A673 (cell line): ENCODE measurements at places on chromosomes 2 and 18. TPM values are rescaled to one million over a fixed set of nuclear protein-coding genes. Genes with fewer than 3 reads are reported as not detected.

The KCNG2 gene
- total RNA-seq = not detected in 2 replicates

The DNER gene
- total RNA-seq = 8.4 and 9.2 TPM in 2 replicates

The CPLX4 gene
- total RNA-seq = not detected in 2 replicates

The CD8B gene
- not detected in 2 replicates for total RNA-seq

The DNAH7 gene
- total RNA-seq = 0.95 and 1.9 TPM in 2 replicates

The ERFE gene
- 6.1 and 8.6 TPM in 2 replicates for total RNA-seq

The FNDC4 gene
- 1.3 and 3.1 TPM in 2 replicates for total RNA-seq

The SYT4 gene
- total RNA-seq = 2.3 TPM in 2 replicates

The TCF23 gene
- not detected in 2 replicates for total RNA-seq

The MYCN gene
- 2.8 and 3.4 TPM in 2 replicates for total RNA-seq

The CKAP2L gene
- total RNA-seq = 48.1 and 49.6 TPM in 2 replicates

The SLC16A14 gene
- 2.2 and 3.0 TPM in 2 replicates for total RNA-seq

The RPRM gene
- total RNA-seq = not detected in 2 replicates

The TMEM185B gene
- 28.6 and 34.5 TPM in 2 replicates for total RNA-seq

The EPB41L3 gene
- total RNA-seq = 0.20 and 0.86 TPM in 2 replicates

The MAP2 gene
- 1.7 and 2.0 TPM in 2 replicates for total RNA-seq

The CHST9 gene
- total RNA-seq = not detected in 2 replicates

The ZNF804A gene
- 2.5 and 3.4 TPM in 2 replicates for total RNA-seq
